CD4-positive, alpha-beta T cell treated with Interleukin-17A for 4 hours (primary cell): ENCODE measurements at places on chromosomes 13 and 19.

GRCh38 chr19:1131718-1132551 lies 28.1 kb downstream of the GPX4 start:
- DNase-seq = peak; percentile 90

- no peak for DNase-seq
Observed at GRCh38 chr19:40321566-40322270, 26.5 kb downstream of the C19orf47 start.

GRCh38 chr19:55703790-55704215 lies 28.8 kb downstream of the EPN1 start:
- DNase-seq = peak; percentile 53

- no peak for DNase-seq
Observed at GRCh38 chr19:55071129-55071502, 4.6 kb upstream of the EPS8L1 start.

- no peak for DNase-seq
Observed at GRCh38 chr13:106462710-106463109, 72.8 kb downstream of the EFNB2 start.

GRCh38 chr13:43830497-43830881 lies 43.7 kb upstream of the ENOX1 start:
- no peak for DNase-seq
